ENCODE measurements at places on chromosomes 2 and 18.

DNA sequence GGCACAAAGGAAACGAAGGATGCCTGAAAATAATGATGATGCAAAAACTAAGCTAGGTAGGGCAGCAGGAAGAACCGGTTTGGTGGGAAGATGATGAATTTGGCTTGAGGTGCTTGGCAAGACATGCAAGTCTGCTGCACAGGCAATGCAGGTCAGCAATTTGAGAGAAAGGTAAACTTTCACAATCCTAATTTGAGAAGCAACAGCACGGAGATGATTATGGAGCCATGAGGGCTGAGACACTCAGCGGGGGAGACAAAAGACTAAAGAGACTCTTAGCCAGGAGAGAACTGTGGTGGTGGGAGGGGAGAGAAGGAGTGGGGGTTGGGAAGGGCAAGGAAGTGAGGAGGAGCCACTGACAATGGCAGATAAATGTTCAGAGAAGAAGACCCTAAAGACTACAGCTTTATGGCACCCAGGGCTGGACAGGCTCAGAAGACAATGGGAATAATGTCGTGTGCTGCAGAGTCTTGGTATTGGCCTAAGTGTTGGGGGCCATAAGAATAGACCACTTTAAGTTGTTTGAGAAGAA is 19.4 kb upstream of the RNF149 start:
- no peak for DNase-seq

GRCh38 chr2:196915507-196916189 is 10.9 kb downstream of the PGAP1 start:
- DNase-seq: no peak

DNA sequence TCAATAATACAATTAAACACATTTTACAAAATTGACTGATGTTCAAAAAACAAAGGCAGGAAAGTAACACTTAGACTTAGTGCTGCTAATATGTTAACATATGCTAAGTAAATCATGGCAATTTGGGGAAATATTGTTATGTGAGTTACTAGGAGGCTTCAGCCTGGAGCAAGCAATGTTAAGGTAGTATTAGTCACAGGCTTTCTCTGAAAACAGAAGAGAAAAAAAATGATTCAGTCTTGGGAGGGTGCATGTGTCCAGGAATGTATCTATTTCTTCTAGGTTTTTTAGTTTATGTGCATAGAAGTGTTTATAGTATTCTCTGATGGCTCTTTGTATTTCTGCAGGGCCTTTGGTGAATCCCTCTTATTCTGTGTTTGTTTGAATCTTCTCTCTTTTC is 345.8 kb upstream of the TFPI start:
- DNase-seq: no peak

GRCh38 chr18:39346916-39347315 is 1781.3 kb upstream of the CELF4 start:
- DNase-seq: no peak

- no peak for DNase-seq
Observed at GRCh38 chr2:64153811-64154210, 9.6 kb upstream of the PELI1 start.

DNA sequence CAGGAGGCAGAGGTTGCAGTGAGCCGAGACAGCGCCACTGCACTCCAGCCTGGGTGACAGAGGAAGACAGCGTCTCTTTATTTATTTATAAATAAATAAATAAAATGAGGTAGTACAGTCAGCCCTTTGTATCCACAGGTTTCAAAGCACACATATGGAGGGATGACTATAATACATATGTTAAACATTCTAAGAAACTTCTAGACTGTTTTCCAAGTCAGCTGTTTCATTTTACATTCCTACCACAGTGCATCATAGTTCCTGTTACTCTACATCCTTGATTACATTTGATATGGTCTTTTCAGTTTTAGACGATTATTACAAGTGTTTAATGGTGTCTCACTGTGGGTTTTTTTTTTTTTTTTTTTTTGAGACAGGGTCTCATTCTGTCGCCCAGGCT is 157.6 kb downstream of the ATAD2B start:
- no peak for DNase-seq

DNA sequence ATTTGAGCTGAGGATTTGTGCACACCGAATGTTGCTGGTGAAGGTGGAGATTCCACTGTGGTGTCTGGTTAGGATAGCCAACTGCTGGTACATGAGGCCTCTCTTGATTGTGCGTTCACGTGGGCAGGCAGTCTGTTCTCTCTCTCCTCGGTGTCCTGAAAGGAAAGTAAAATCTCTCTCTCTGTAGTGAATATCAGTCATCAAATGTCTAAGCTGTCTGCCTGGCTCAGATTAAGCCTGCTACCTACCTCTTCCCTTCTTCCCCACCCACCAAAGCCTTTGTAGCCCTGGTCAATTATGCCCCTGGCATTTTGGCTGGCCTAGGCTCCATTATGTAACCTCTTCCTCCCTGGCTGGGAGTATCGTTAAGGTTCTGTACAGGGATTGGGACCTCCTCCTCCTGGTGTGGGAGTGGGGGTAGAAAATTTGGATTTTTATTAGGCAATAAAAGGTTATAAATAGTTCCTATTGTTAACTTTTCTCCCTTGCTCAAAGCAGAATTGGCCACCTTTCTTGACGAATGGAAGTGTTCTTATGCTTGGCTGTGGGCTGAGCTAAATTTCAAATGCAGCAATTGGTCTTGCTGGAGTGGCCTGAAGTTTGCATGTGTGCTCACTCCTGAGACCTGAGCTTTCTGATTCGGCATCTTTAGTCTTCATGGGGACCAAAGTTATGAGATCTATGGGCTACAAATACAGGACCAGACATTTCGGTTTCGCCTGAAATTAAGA is 148.8 kb downstream of the WDSUB1 start:
- DNase-seq: no peak

- DNase-seq: no peak
Observed at GRCh38 chr2:26631401-26632170, 9.6 kb downstream of the CIB4 start.

DNA sequence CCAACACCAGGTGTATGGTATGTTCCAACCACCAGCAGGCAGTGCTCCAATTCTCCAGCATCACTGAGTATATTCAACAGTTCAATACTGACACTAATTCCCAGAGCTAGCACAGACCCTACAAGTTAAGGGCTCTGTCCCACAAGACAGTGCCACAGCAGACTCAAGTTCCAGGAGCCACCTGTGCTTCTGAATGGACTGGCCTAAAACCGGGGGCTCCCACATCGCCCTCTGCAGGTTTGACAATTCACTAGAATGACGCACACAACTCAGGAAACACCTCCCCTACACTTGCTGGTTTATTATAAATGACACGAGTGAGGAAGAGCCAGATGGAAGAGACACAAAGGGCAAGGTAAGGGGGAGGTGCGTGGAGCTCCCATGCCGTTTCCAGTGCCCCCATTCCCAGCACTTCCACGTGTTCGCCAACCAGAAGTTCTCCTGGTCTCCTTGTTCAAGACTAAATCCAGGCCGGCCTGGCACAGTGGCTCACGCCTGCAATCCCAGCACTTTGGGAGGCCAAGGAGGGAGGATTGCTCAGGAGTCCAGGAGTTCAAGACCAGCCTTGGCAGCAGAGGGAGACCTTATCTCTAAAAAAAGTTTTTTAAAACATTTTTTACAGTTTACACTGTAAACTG is 12.2 kb upstream of the ATP6V1B1 start:
- DNase-seq: no peak

DNA sequence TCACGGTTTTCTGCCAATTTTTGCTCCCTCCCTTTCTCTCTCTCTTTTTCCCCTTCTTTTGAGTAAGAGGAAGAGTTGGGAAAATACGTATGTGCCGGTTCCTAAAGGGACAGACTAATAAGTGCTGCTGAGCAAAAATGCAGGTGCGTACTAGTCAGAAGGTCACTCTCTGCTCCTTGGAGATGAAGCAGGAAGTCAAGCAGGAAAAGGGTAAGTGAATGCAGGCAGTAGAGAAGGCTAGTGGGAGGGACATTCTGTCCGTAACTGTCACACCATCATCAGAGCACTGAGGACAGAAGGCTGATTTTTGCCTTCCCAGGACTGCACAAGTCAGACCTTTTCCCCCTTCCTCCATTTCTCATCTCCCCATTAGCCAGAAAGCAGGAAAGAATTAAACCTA is 105.7 kb downstream of the CDH2 start:
- DNase-seq: no peak

DNA sequence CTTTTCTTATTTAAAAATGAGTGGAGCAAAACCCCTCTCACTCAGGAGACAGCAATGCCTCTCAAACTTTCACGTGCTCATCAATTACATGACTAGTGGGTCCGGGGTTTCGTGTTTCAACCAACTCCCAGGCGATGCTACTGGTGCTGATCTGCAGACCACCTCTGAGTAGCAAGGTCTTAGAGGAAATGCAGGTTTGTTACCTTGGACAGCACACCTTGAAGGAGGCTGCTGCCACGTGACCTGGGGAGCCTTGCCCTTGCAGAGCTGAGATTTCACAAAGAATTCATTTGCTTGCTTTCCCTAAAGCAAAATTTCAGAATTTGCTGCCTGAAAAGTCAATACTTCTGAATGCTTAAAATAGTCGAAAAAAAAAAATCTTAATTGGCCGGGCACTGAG is 32.4 kb downstream of the SMIM21 start:
- DNase-seq: no peak

- no peak for DNase-seq
Observed at GRCh38 chr18:57425096-57425495, 10.1 kb upstream of the ONECUT2 start.

- DNase-seq: no peak
Observed at GRCh38 chr2:7450188-7450832, 533.1 kb downstream of the RNF144A start.

GRCh38 chr18:57543560-57543959 is 42.9 kb downstream of the FECH start:
- no peak for DNase-seq

GRCh38 chr2:37616677-37617005 is 54.8 kb downstream of the CDC42EP3 start:
- DNase-seq: peak; percentile 69

- DNase-seq: no peak
Observed at GRCh38 chr2:118902266-118903028, 39.5 kb upstream of the MARCO start.
